ENCODE measurements at places on chromosomes 7 and 10.

DNA sequence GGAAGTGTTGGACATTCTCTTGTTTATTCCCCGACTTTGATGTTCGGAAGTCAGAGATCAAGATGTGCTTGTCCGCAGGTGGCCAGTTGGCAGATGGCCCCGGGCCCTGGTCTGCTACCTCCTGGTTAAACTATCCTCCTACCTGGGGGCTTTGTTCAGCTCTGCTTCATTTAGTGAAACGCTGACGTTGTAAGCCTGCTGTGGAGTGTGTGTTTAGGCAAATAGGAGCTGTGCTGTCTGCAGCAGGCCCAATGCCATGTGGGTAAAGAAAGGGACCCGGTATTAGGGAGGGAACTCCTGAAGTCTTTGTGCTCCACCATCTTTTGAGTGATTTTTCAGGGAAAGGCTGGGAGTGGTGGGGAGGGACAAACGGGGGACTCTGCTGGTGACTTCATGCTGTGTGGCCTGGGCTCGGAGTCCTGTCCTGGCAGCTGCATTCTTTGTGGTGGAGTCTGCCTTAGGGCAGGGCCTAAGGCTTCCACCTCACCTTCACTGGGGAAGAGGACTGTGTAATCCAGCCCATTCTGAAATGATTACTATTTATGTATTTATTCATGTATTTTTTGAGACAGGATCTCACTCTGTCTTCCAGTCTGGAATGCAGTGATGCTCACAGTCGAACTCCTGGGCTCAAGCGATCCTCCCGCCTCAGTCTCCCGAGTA is 171.1 kb upstream of the KLF6 start:
- no peak for DNase-seq

GRCh38 chr10:132319853-132320653 is 11.9 kb upstream of the LRRC27 start:
- DNase-seq: no peak

DNA sequence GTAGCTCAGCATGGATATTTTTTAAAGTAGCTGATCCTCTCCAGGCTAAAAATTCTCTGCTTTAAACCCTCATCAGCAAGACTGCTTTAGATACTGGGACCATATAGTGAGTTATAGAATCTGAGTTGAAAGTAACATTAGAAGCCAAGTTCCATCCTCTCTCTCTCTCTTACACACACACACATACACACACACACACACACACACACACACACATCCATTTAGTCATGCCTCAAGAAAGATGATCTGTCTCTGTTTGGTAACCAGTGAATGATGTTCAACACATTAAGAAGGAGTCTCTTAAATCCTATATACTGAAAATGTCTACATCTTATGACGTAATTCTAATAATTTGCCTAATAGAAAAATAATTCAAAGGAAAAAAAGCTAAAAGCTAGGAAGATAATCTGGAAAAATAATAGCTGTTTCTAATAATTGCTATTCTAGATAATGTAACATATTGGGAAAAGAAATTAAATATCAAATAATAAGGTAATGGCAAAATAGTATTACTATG is 16.9 kb upstream of the ATP6V0A4 start:
- no peak for DNase-seq

DNA sequence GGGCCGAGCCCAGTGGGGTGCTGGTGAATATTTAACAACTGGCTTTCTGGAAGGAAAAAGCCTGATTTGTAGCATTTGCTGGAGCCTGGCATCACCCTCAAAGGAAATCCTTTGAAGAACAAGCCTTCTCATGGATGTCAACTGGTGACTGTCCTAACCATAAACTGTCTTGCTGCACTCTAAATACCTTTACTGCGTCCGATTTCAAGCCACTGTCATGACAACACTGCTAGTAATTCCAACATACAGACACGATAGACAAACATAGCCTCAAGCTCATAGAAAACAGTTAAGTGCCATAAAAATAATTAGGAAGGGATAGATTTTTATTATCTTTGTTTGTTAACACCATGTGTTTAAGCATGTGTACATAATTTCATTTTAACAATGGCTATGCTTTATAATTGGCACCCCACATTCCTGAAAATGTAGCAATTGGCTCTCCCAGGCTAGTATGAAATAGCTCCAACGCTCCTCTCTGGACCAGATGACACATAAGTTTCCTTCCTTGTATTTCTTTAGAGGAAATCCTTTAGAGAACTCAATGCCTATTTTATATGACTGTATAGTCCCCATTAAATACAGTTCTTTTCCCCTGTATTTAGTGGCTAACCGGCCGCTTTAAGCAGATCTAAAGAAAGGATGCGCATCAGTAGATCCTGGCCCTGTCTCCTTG is 273.4 kb downstream of the PRPF18 start:
- DNase-seq: no peak

DNA sequence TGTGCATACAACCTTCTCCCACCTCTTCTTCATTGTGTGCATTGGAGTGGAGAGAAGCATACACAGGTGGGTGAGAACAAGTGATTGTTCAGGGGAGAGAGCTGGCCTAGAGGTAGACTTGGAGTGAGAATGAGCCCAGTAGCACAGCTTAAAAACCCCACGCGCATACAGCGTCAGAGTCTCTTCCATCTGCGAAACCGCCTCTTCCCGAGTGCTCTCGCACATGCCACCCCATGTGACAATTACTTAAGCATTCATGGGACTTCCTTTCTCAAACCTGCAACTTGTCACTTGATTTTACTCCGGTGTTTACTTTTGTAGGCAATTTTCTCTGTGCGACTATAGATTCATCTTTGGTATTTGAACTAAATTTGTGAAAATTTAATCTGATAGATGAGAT is 176.8 kb upstream of the AGK start:
- no peak for DNase-seq

- no peak for DNase-seq
Observed at GRCh38 chr7:21084286-21084685, 297.6 kb upstream of the SP8 start.

GRCh38 chr10:119754936-119755335 is 29.1 kb downstream of the INPP5F start:
- no peak for DNase-seq

GRCh38 chr7:151121380-151122170 is 35.3 kb downstream of the AGAP3 start:
- DNase-seq: no peak

- DNase-seq: no peak
Observed at GRCh38 chr10:105070952-105071351, 429.9 kb downstream of the SORCS3 start.

GRCh38 chr7:11212816-11213215 is 239.1 kb downstream of the PHF14 start:
- DNase-seq: no peak

GRCh38 chr10:85531706-85532105 is 834.9 kb downstream of the GRID1 start:
- no peak for DNase-seq

- no peak for DNase-seq
Observed at GRCh38 chr10:25336330-25336729, 161.5 kb downstream of the GPR158 start.

DNA sequence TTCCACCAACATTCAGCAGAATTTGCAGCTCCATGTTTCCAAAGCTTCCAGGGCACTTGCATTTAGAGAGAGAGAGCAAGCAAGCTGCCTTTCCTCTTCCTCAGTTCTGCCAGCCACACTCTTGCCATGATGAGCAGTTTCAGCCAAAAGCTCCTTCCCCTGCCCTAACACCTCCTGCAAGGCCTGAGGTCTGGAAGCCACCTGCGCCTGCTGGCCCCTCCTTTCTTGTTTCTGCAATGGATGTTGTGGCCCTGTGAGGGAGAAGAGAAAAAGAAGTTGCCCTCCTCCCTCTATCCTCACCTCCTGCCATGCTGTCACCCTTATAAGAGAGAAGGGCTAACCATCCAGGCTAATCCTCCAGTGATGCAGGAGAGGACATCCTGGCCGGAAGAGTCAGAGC is 48.7 kb downstream of the IKZF1 start:
- DNase-seq: no peak

- no peak for DNase-seq
Observed at GRCh38 chr10:34709637-34710390, 105.3 kb downstream of the PARD3 start.

- peak; percentile 49 for DNase-seq
Observed at GRCh38 chr7:2510909-2511768, 8.4 kb upstream of the LFNG start.

- no peak for DNase-seq
Observed at GRCh38 chr10:43120929-43121314, 17.3 kb upstream of the CSGALNACT2 start.

DNA sequence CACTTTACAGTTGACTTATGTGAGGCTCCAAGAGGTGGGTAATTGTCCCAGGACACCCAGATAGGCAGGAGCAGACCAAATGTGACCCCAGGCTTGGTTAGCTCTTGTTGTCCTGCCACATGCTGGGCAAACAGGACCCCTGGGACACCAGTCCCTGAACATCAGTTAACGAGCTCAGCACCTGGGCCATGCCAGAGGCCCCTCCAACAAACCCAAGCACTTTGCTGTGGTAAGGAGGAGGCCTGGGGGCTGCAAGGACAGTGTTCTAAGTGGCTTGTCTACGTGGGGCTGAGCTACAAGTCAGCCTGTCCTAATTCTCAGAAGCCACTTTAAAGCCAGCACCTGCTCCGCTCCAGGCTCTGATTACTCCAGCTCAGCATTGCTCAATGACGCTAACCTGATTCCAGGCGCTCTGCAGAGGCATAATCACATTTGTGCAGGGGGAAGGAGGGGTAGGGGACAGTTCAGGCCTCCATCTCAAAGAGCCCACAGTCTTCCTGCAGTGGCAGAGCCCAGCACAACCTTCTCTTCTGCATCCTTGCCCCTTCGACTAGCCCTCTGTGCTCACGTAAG is 57.2 kb downstream of the DDC start:
- no peak for DNase-seq

DNA sequence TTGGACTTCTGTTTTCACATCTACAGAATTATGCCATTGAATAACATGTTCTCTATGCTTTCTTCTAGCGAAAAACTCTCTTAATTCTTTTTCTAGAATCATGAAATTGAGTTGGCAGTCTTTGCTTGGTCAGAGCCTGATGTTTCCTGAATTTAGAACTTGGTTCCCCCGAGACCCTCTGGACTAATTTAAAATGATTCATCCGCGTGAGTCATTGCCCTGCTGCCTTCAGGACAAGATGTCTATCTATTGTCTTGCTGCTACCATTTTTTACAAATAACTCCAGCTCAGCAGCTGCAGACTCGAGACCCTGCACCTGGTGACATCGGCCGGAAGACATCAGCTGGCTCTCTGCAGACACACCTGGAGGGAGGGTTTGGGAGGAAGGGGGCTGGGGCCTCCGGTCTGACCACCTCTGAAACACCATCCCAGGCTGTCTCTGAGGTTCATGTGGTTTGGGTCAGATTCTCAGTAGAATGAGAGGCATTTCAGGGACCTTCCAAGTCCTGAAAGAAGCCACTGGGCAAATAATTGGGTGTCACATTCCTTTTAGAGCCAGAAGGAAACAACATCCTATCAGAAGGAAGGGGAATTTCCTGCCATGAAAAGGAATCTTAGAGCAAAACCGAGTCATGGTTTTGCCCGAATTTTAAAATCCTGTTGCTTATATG is 20.9 kb upstream of the KLF6 start:
- peak; percentile 58 for DNase-seq

DNA sequence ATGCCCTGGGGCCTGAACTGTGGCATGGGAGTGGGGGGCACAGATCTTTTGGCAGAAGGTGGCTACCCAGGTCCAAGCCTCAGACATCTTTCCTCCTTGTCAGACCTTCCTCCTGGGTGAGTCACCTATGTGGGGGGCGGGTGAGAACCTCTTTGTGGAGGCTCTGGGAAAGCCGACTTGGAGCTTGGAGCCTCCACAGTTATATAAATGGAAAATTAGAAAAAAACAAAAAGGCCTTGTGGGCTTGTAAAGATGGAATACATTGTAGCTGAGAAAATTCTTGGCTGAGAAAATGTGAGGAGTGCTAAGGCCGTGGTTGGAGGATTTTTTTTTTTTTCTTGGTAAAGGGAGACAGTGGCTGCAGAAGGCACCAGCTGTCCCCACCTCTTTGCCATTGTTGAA is 292.5 kb downstream of the CCDC3 start:
- DNase-seq: no peak

DNA sequence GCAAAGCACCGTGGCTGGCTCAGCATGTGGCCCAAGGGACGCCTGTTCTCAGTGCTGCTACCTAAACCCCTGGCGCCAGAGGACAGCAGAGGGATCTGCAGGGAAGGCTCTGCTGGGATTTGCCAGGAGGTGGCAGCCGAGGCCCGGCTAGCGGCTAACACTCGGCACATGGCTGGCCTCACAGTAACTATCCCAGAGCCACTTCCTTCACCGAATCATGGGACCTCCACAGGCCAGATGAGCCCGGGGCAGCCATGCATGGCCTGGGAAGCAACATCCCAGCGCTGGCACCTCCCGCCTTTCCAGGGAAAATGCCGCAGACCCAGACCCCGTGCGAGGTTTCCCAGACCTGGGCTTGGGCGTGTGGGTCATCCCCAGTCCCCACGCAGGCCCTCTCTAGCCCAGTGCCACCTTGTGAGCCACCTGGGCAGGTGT is 36.4 kb downstream of the DPYSL4 start:
- peak; percentile 22 for DNase-seq

- no peak for DNase-seq
Observed at GRCh38 chr7:102322202-102322715, 34.0 kb downstream of the SPDYE6 start.

- no peak for DNase-seq
Observed at GRCh38 chr10:15461353-15462108, 90.4 kb upstream of the FAM171A1 start.

- no peak for DNase-seq
Observed at GRCh38 chr7:108382932-108383331, 73.3 kb downstream of the NRCAM start.

- DNase-seq: no peak
Observed at GRCh38 chr10:101126684-101127628, 4.1 kb upstream of the TLX1 start.

- no peak for DNase-seq
Observed at GRCh38 chr7:116583653-116584052, 58.8 kb downstream of the CAV1 start.

- peak; percentile 46 for DNase-seq
Observed at GRCh38 chr7:7944619-7945282, 23.8 kb upstream of the GLCCI1 start.

DNA sequence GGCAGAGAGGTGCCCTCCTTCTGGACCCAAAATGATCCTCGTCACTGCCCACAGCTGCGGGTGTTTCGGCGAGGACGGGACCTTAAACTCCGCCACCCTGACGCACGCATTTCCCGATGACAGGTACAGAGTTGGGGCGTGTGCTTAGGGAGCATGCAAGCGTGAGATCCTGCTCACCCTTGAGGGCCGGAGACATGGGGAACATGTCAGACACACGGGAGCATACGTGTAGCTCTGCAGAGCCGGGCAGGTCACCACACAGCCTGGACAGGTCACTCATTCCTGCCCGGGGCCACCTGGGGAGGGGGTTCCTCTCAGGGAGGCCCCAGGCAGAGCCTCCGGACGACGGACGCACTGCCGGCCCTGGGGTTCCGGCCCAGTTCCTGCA is 57.6 kb upstream of the PDGFA start:
- no peak for DNase-seq
